ENCODE measurements at places on chromosomes 5 and 9.

GRCh38 chr9:78046112-78046511 is 14.5 kb upstream of the GNAQ start:
- no peak for DNase-seq

DNA sequence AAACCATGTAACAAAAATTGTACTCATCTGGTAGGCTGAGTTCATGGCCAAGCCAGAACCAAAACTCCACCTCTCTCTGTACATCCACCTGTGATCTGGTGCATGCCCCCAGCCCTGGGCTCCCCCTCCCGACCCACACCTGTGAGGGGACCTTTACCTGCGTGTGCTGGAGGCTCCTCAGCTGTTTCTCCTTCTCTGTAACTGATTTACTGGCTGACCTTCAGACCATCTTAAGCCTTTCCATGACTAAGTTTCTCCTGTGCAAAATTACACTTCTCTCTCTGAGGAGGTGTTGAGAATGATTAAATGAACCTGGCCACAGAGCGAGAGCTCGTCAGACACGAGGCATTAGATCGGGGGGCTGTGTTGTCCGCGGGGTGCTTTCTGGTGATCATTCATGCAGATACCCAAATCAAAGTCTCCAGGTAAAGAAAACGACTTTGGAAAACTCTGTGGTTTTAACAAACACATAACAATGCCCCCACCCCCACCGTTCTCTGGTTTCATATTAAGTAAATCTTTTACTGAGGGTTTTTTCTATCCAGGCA is 136.4 kb downstream of the SEMA5A start:
- no peak for DNase-seq

GRCh38 chr5:176610435-176610773 is 448 bp upstream of the GPRIN1 start:
- no peak for DNase-seq

GRCh38 chr5:54904425-54904824 is 81.0 kb downstream of the ESM1 start:
- DNase-seq: no peak

- no peak for DNase-seq
Measured at GRCh38 chr5:140324617-140325241, 21.7 kb downstream of the HBEGF start.

DNA sequence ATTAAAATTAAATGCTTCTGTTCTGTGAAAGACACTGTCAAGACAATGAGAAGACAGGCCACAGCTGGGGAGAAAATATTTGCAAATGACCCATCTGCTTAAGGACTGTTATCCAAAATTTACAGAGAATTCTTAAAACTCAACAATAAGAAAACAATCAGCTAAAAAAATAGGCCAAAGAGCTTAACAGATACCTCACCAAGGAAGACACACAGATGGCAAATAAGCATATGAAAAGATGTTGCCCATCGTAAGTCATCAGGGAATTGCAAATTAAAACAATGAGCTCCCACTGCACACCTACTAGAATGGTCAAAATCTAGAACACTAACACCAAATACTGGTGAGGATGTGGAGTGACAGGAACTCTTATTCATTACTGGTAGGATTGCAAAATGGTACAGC is 10.3 kb downstream of the WNK2 start:
- DNase-seq: no peak

GRCh38 chr5:23727271-23727670 is 219.9 kb downstream of the PRDM9 start:
- no peak for DNase-seq

GRCh38 chr9:114098021-114098935 is 814 bp downstream of the KIF12 start:
- DNase-seq: no peak

DNA sequence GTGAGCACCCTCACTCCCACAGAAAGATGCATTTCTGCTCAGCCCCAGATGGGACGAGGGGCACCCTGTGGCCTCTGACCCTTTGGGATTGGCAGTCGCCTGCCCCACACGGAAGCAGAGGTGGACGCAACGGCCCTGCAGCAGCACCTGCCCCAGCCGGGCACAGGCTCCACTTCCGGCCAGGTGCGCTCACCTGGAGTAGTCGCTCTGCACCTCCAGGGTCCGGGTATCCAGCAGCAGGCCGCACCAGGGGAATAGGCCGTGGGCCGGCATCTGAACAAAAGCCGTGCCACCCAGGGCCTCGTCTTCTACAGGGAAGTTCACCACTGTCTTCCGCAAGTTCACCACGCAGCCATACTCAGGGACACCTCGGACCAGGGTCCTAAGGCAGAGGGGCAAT is 30.7 kb downstream of the TERT start:
- no peak for DNase-seq

GRCh38 chr5:92662741-92663140 is 918.3 kb downstream of the NR2F1-AS1 start:
- DNase-seq: no peak

DNA sequence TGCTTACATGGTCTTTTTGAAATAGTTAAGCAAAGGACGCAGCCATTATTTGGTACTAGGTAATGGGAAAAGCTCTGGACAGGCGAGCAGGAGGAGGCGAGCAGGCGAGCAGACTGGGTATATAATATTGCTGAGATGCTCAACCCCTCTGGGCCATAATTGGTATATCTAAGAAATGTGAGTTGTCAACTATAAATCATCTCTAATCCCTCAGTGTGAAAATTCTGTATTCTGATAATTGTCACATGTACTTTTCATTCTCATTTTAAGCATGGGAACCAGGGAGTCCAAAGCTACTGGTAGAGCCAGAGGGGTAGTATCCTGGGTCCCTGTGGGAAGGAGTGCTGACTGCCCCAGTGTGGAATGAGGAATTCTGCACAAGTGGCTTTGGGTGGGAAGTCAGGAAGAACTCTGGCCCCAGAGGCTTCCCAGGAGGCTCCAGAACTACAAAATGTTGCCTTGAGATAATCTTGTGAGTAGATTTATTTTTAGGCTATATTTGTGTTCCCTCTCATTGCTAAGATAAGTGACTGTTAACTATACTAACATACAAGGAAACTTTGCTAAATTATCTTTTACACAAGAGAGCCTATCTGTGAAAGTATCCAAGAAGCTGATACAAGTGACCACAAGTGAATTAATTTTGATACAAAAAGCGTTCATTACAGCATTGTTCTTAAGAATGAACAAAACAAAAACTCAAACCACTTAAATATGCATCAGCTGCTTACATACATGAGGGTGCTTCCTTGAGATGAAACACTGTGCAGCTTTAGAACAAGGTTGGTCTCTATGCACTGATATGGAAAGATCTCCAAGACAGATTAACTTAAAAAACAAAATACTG is 70.5 kb upstream of the TNFAIP8 start:
- no peak for DNase-seq

DNA sequence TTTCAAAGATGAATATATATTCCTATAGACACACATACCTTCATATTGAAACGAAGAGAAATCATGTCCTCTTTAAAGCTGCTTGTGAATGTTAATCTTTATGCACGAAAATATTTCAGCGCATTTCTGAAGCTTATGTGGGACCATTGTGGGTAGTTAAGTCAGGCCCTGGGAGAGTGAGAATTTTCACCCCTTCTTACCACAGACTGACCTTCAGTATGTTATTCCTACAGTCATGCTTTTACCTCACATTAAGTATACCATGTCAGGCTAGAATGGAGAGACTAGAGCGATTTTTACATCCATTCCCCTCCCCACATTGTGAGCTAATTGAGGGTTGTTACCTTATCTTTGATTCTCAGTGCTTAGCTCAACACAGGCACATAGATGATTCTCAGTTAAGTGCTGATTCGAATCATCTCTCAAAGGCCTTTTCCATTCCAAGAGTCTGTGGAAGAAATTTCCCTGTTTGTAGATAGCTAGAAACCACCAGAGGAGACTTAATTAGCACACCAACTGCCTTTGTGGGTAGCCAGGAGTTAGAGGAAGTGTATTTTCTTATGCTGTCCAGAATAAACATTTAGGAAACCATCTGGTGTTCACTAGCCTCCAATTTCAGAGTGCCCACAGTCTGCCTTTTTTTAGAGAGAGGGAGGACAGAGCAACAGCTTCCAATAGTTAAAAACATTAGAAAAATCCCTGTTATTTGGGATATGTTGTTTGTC is 110.5 kb downstream of the MEGF10 start:
- DNase-seq: no peak

DNA sequence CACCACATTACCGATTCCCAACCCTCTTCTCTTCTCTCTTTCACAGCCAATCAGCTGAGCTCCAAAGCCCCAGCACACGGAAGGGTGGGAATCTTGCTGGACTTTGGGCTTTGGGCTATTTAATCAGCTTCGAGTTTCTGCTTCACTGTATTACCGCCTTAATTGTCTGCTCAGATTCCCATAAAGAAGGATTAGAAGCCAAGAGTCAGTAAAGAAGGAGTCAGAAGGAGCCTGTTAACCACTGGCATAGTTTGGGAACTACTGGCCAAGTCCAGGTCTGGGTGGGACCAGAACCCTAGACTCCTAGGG is 4.4 kb downstream of the SPRY4 start:
- no peak for DNase-seq

DNA sequence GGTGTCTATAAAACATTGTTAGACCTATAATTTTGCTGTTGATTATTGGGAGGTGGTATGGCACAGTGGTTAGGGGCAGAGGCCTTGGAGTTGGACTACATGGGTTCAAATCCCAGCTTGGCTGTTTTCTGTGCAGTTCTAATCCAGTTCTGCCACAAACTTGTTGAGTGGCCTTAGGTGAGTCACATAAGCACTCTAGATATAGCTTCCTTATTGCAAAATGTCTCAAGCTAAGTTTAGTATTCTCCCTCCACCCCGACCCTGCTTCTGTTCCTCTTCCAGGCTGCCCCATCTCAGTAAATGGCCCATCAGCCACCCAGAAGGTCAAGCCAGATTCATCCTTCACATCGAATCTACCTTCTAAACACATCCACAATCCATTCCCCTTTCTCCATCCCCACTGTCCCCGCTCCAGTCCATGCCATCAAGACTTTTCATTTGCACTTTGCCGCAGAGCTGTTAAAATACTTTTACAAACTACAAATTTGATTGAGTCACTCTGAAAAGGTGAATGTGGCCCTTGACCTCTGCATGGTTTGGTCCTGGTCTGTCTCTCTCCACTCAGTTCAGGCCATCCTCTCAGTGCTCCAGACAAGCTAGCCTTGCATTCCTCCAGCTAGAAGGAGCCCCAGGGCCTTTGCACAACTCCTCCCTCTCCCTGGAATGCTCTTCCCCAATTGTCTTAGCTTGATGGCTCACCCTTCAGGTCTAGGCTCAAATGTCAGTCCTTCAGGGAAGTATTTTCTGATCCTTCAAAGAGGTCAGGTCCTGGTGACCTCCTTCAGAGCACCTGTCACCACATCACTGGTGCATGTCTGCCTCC is 10.0 kb upstream of the HDHD3 start:
- no peak for DNase-seq

- DNase-seq: no peak
Measured at GRCh38 chr5:151670083-151670686, 16.5 kb downstream of the SPARC start.

DNA sequence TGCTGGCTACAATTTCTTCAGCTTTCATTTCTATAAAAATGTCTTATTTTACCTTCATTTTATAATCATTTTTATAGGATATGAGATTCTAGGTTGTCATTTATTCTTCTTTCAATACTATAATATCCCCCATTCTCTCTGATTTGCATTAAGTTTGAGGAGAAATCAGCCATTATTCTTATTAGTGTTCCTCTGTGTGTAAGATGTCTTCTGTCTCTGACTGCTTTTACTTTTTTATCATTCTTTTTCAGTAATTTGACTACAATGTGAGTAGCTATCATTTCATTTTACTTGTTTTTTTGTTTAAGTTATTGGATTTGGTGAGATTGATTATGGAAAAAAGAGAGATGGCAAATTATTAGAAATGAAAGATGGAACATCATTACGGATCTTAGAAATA is 13.6 kb upstream of the SREK1 start:
- DNase-seq: no peak

DNA sequence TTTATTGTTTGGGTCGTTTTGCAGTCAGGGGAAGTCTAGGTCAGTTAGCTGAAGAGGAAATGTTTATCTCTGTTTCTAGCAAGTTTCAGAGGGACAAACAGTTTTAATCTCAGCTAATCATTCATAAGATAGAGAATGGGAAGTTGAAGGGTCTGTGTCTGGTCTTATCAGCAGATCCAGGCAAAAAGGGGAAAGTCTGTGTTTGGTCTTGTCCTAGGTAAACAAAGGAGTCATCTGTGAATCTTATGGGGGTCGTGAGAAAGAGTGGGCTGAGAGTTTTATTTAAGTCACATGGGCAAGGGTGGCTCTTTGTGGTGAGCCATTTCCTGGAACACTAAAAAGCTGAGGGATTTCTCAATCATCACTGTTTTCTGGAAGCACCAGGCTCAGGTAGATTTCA is 5.6 kb upstream of the SNCAIP start:
- DNase-seq: no peak

DNA sequence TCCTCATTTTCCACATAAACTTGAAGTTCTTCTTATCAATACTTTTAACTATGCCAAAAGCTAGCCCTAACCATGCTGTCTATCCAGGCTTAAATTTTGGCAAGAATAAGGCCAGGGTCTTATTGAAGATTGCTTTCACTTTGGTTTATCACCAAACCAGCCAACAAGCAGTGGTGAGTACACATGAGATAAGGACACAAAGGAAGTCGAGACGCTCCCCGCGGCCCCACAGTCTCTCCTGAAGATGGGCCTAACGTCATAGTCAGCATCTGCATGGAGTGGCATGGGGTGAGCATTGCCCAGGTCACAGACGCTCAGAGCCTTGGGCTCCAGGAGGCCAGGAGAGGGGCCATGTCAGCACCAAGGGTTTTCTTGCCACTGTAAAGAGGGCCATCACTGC is 80.3 kb downstream of the ATPSCKMT start:
- no peak for DNase-seq

GRCh38 chr5:180117000-180117725 is 45.6 kb upstream of the RNF130 start:
- no peak for DNase-seq

DNA sequence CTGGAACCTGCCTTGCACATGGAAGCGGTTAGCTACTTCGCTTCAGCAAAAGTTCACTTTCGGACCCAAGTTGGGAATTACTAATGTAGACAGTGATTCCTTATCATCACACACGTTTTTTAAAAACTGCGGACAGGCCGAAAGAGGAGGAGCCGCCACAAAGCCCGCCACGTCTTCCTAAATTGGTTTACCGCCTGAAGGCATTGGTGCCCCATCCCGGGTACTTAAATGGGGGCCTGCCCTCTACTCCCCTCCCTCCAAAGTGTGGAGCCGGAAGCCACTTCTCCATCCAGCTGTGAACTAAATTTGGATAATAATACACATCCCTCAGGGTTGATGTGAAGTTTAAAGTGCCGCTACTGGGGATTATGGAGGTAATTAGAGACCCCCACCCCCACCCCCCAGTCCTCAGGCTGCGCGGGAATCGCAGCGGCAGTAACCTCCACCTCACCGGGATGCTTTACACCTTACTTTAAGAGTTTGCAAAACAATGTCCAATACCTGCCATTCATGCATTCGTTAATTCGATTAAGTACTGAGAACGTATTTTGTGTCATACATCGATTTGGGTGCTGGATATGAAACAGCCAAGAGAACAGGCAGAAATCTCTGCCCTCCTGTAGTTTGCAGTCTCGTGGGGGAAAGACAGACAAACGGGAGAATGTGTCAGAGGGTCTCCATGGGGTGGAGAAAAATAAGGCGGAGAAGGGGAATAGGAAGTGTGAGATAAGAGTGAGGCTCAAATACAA is 937 bp upstream of the MACROH2A1 start:
- DNase-seq: no peak
